Fibroblast of skin of abdomen (primary cell): ENCODE measurements at places on chromosomes 16 and 17.

- DNase-seq = peak; percentile 74
Observed at GRCh38 chr16:89720813-89721545, at the start of the genes VPS9D1 and ZNF276. TSS of gene VPS9D1 (minus strand) at chr16:89720898. CDS start at chr16:89720861, 37 bp downstream. TSS of gene ZNF276 (plus strand) at chr16:89721537. CDS start at chr16:89721641, 104 bp downstream.

DNA sequence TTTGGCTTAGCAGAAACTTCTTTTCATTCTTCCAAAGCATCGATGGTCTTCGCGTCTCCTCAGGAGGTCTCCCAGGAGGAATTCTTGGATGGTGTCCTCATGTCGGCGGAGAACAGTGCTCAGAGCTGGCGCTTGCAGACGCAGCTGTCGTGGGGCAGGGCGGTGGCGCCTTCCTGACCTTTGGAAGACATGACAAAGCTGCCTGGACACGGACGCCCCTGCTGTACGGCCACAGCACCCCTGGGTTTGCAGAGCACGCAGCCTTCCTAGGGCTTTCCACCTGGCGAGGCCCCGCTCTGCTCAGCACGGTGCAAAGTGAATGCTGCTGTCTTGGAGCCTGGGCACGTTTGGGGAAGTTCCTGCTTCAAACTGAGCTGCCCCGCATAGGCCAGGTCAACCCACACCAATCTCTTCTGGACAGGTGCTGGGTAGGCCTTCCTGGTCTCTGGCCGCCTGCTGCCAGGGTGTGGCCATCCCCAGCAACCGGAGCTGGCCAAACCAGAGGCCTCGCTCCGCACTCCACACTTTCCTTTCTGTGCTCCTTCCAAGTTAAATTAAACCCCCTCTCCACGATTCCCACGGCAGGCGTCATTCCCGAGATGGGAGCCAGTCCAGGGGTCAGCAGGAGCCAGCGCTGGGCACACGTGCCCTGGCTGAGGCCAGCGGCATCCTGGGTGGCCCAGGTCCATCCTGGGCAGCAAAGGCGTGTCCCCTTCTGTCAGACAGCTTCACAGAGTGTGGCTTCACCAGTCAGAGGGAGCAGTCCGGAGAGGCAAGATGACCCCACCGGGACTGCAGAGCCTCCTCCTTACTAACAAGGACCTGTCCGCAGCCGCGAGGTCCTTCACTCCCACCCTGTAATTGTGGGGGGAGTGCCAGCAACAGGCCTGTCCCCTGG is 15.0 kb upstream of the KREMEN2 start:
- DNase-seq = no peak

DNA sequence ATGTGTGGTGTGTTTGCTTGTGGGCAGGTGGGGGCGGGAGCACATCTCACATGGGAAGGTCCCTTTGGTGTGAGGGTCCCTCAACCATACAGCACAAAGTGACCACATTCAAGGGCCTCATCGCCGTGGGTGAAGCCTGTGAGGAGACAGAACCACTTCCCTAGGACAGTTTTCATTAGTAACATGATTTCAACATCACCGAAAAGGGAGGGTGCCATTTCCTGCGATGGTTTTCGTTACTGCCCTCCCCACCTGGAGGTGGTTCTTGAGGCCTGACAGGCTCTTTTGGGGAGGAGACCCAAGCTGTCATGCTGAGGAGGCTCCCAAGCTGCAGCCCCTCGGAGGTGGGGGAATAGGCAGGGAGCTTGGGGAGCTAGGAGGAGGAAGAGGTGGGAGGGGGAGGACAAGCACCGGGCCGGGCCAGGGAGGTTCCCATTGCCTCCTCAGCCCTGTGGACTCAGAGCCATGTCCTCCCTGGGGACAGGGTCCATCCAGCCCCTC is 9.5 kb downstream of the CD300LB start:
- no peak for DNase-seq

DNA sequence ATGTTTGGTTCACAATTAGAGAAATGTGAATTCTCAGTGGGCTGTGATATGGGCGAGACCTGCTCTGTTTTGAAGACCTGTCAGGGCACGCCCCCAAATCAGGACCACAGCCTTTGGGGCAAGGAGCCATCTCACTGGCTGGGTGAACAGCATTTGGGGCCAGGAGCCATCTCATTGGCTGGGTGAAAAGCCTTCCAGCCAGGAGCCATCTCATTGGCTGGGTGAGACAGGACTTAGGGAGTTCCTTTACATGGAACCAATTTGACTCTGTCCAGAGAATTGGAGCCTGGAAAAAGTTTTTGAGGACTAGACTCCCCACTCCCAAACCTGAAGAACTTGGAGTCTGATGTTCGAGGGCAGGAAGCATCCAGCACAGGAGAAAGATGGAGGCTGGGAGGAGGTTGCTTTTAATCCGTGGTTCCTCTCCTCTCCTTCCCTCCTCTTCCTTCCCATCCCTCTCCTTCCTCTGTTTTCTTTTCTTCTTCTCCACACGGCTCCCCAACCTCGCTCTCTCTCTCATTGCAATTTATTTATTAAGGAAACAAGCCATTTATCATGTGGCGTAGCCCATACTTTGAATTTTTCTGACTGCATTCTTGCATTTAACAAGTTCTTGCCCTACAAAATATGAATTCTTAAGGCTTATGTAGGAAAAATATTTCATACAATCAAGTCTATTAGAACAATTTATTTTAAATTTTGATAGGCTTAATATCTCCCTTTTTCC is 19.7 kb downstream of the FOXL1 start:
- peak; percentile 68 for DNase-seq

DNA sequence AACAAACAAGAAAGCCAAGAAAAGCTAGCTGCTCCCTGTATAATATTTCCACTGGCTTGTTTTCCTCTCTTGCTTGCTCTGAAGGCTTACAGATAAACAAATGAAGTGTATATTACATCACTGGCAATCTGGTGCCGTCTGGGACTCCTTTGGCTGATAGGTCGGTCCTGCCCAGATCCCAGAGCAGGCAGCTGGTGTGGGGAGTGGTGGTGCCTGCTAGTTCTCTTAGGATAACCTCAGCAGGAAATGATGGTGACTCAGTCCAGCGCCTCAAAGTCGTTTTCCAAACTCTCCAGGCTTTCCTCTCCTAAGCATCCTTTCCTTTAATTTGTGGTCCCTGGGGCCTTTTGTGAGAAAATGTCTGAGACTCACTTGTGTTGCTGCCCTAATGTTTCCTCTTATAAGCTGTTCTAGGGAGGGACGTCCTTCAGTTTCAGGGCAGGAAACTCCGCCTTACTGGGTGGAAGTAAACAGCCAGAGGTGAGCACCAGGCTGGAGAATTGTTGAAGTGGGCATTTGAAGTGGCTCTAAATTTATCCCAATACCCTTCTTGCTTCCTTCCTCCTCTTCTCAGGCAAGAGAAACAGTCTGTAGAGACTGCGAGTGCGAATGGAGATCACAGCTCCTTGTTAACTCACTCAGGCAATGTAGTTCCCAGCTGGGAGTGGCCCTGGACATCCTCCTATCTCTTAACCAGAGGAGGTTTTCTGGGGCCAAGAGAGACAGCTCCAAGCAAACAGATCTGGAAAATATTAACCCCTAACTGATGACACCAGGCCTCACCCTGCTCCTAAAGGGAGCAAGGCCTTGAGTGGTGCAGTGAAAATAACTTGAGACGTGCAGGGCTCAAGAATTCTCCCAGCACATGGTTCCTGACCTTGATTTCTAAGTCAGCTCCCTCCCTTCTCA is 34.9 kb downstream of the CD300LF start:
- DNase-seq = no peak

DNA sequence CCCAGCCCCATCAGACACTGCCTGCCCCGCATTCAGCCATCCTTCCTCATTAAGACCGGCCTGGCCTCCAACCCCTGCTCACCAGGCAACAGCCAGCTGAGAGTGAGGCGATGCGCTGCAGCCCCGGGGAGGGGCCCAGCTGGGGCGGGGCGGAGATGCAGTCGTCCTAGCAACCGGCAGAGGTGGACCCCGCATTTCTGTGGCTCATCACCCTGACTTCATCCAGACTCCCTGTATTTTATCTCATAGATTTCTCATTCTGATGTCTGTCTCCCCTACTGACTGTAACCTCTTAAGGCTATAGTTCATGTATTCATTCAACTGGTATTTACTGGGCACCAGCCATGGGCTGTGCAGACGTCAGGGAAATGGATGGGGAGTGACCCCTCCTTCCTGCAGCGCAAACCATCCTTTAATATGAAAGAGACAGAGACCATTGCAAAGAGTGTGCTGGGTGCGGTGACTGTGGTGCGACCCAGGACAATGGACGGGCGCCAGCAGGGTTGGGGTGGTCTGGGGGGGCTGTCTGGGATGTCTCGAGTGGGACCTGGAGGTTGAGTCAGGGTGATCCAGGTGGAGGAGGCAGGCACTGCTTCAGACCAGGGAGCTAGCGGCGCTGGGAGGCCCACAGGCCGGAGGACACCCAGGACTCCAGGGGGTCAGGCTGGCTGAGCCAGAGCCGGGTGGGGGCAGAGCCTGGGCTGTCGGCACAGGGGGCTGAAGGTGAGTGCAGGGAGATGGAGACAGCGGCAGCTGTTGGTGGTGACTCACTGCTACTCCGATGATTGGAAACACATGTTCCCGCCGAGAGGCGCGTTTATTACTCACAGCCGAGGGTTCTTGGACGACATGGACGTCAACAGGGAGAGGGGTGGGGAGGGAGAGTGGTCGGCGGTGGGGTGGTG is 10.5 kb upstream of the TIMP2 start:
- peak; percentile 99 for DNase-seq

- DNase-seq = no peak
Observed at GRCh38 chr17:81810476-81810875, 6.5 kb downstream of the GCGR start.

DNA sequence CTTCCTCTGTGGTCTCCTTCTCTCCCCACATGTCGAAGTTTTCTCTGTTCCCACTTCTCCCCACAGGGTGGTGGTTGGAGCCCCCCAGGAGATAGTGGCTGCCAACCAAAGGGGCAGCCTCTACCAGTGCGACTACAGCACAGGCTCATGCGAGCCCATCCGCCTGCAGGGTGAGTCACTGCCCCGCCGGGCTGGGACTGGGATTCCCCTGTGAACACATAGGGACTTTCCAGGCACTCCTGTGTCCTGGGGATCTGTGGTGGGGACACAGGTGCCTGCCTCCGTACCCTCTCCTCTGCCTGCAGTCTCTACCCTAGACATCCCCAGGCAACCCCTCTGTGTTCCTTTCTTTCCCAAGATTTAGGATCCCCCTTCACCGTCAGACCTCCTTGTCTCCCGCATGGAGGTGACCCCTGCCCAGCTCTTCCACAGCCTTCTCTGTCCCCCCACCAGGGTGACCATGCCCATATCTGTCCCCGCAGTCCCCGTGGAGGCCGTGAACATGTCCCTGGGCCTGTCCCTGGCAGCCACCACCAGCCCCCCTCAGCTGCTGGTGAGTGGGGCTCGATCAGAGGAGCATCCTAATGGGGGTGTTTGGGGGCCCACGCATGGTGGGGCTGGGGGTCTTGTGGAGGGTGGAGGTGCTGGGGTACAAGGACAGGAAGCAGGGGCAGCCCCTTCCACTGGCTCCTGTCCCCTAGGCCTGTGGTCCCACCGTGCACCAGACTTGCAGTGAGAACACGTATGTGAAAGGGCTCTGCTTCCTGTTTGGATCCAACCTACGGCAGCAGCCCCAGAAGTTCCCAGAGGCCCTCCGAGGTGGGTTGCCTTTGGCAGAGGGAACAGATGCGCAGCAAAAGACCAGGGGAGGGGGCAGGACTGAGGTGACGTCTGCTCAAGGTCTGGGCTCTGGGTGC is 5.8 kb downstream of the ITGAM start:
- DNase-seq = no peak

DNA sequence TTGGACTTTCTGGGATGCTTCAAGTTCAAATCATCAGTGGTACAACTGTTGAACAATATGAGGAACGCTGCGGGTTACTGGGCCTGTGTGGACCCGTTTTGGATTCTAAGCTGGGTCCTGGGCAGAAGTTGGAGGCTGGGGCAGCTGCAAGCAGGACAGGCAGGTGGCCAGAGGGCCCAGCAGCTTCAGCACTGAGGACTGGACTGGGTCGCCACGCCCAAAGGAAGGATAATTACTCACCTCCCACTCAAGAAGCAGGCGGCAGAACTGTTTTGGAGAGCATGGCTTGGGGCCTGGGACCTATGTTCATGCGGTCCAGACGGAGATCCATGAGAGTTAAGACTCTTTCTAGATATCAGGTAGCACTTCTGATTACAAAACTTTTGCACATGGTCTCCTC is 1.5 kb upstream of the ZNHIT3 start:
- DNase-seq = no peak

DNA sequence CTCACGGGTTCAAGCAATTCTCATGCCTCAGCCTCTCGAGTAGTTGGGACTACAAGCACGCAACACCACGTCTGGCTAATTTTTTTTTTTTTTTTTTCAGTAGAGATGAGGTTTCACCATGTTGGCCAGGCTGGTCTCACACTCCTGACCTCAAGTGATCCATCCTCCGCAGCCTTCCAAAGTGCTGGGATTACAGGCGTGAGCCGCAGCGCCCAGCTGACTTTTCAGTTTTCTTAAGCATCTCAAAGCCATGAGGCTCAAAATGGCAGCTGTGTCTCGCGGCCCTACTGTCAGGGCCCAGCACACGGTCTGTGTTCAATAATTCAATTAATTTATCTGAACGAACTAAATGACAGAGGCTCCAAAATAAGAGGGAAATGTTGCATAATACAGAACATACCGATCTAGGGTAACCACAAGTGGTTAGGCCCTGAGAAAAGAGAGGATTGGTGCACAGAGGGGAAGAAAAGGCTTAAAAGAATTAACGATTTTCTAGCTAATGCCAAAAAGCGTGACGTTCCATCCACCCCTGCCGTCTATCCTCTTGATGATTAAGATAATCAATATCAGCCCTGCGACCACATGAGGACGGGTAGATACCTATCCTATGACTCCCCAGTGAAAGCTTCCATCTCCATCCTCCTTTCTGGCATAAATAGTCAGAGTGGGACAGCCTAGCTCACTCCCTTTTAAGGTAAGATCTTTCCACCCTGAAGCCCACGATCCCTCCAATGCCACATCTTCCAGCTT is 136.9 kb downstream of the SLC39A11 start:
- no peak for DNase-seq

DNA sequence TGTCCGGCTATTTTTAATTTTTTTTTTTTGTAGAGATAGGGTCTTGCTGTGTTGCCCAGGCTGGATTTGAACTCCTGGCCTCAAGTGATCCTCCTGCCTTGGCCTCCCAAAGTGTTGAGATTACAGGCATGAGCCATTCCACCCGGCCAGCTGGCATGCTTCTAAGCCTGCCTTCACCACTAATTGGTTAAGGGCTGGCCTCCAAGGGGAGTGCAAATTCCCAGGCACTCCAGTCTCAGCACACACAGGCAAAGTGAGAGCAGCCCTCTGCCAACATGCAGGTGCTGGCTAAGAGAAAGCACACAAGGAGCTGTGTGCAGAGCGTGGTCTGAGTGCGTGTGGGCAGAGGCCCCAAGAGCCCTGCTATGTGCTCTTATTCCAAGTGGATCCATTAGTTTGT is 149.8 kb upstream of the HS3ST2 start:
- no peak for DNase-seq

- no peak for DNase-seq
Observed at GRCh38 chr16:56514845-56515244, 5.0 kb downstream of the BBS2 start.

- DNase-seq = no peak
Observed at GRCh38 chr17:8995711-8996110, 25.6 kb upstream of the NTN1 start.

GRCh38 chr16:23188911-23189310 is 6.4 kb downstream of the SCNN1G start:
- no peak for DNase-seq

GRCh38 chr16:84766978-84767773 is 52.6 kb upstream of the CRISPLD2 start:
- no peak for DNase-seq
